Anterior cingulate cortex (tissue), 58 donors: ENCODE measurements at places on chromosomes 4 and X.

DNA sequence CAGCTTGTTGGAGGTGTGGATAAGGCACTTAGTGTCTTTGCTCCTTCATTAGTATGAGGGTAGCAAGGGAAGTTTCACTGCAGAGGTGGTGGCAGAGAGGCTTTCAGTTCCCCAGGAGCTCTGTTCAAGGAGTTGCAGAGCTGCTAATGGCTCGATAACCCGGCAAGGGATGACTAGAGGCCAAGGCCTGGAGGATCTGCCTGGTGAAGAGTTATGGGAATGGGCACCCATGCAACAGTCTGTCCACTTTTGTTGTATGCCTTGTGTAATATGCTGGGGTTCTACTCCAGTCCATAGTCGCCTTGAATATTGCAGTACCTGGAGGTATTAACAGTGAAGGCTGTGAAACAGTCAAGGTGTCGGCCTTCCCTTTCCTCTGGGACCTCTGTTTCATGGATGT lies 67.8 kb upstream of the NBDY start:
- DNase-seq, result no peak

- DNase-seq, result no peak
Observed at GRCh38 chr4:112853662-112854256, 195.7 kb upstream of the ANK2 start.

- DNase-seq, result no peak
Observed at GRCh38 chr4:166460769-166461550, 587.9 kb downstream of the TLL1 start.

GRCh38 chr4:83208371-83209365 lies 75.9 kb downstream of the COQ2 start:
- DNase-seq, result no peak

DNA sequence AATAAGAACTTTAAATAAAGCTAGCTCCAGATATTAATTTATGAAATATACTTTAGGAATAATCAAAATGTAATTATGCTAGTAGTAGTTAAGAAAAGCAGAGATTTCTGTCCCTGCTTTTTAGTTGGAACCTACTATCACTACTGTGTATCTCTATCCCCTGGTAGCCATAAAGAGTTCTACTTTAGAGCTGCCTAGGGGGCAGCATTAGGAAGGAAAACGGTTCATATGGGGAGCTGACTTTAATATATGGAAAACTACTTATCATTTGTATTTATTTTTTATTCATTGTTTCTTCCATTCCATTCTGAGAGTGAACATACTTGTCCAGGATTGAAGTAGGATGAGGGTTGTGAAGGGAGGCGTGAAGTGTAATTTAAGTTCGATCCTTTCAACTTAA lies 40.9 kb downstream of the CPEB2 start:
- DNase-seq, result no peak

- DNase-seq, result no peak
Observed at GRCh38 chr4:147060151-147060931, 114.7 kb upstream of the TTC29 start.

GRCh38 chr4:173346074-173346473 lies 11.9 kb upstream of the HMGB2 start:
- no peak for DNase-seq

GRCh38 chr4:66805582-66805981 lies 739.7 kb downstream of the CENPC start:
- DNase-seq, result no peak

GRCh38 chr4:110442309-110442708 lies 33.6 kb upstream of the ENPEP start:
- no peak for DNase-seq

DNA sequence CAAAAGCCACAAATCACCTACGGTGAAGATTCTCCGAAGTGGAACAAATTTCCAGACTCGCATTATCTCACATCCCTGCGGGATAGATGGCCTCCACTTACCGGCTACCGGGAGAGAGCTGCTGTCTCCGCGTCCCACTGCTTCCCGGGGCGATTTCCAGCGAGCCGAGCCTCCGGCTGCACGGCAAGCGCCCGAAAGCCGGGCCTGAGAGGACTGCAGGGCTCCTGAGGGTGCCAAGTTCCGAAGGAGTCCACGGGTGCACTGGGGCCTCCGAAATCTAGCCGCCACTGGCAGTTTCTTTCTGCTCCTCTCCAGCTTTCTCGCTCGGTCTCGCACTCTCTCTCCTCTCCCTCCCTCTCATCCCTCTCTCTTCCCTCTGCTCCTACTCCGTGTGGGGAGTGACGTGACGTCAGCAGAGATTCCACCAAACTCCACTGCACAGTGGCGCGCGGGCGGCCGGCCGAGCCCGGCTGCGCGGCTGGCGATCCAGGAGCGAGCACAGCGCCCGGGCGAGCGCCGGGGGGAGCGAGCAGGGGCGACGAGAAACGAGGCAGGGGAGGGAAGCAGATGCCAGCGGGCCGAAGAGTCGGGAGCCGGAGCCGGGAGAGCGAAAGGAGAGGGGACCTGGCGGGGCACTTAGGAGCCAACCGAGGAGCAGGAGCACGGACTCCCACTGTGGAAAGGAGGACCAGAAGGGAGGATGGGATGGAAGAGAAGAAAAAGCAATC lies 14.0 kb upstream of the PITX2 start:
- no peak for DNase-seq

DNA sequence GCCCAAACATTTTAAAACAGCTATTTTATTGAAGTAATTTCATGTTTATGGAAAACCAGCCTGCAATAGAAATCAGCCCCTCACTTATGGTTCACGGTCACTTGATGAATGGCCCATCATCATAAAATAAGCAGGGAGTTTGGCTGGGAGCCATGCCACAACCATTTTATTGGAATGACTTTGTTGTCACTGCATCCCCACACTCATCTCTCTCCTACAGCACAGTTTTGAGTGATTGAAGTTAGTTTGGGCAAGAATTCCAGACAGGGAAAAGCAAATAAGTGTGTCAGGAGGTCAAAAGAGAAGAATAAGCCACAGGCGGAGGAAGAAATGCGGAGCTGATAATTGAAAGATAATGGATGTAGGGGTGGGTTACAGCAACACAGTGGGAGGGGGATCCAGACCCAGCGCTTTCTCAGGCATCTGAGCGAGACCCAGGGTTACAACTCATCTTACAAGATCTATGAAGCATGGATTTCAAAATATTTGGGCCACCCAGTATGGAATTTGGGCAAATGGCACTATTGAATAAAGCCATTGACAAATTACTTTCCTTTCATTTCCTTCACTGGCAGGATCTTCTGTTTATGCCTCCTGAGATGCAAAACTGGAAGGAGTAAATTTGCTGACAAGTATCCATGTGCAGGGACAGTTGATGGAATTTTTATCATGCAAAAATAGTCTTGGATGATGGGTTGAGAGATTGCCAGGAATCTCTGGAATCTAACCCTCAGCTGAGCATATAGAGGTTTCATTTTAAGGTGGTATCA lies 100.8 kb downstream of the SHROOM3 start:
- no peak for DNase-seq

DNA sequence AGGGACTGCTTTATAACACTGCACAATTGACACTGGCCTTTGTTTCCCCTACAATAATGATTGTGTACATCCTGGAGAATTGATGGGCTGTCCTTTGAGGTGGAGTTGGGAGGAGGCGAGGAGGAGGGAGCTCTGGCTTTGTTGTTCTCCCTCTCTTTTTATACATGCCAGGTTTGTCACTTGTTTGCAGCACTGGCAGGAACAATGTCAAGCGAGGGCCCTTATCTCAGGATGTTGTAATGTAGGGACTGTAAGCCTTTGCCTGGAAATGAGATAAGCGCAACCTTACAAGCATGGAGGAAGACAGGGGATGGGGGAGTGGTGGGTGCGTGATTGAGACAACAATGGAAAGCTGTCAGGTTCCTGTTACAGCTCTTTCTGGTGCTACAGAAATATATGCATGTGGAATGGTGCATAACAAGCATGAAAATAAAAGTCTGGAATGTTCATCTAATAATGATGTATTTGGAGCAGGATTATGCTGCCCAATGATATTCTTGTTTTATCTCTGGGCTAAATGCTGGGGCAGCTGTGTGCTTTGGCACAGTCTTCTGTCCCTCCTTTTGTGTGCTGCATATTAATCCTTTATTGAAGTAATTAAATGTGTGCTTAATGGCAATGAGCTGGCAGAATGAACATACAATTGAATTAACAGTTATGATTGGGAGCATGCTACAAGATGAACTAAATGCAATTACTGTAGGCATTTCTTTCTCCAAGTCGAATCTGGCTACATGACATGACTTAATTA lies 294.4 kb downstream of the GPAT3 start:
- DNase-seq, result no peak

GRCh38 chr4:81990211-81990610 lies 383.6 kb downstream of the HNRNPD start:
- DNase-seq, result no peak

- no peak for DNase-seq
Observed at GRCh38 chr4:102554482-102554881, 53.3 kb downstream of the NFKB1 start.

- DNase-seq, result no peak
Observed at GRCh38 chr4:188869581-188869980, 730.3 kb downstream of the TRIML1 start.

GRCh38 chrX:71923516-71923915 lies 12.9 kb downstream of the NHSL2 start:
- DNase-seq, result no peak

DNA sequence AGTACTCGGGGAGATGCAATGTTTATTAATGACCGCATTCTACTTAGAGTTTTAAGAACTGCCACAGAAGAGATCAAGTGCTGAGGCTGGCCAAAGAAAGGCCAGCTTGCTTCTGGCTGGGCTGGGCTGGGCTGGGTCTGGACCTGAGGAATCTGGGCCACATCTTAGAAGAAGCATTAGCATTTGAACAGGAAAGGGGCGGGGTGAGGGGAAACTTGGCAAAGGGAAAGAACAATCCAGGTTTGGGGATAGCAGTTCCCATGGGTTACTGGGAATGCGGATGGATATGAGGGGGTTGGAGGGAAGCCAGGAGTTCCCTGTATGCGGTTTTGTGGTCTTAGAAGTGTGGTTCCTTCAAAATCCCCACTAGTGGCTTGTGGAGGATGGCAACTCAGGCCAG lies 83.3 kb downstream of the CLDN34 start:
- DNase-seq, result peak; percentile 2

DNA sequence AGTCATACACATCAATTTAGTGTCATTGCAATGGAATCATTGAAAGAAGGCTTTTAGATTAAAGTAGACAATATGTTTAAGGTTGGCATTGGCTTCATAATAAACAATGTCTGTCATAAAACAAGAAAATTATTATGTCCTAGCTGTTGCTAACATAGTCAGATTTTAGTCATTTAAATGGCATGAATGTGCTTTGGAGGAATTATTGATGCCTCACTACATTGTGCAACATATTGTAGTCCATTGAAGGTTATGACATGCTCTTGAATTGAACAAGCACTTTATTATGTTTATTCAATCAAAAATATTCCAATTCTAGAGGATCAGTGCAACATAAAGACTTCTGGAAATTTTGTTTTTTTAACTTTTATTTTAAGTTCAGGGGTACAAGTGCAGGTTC lies 489.8 kb upstream of the AMOT start:
- no peak for DNase-seq

DNA sequence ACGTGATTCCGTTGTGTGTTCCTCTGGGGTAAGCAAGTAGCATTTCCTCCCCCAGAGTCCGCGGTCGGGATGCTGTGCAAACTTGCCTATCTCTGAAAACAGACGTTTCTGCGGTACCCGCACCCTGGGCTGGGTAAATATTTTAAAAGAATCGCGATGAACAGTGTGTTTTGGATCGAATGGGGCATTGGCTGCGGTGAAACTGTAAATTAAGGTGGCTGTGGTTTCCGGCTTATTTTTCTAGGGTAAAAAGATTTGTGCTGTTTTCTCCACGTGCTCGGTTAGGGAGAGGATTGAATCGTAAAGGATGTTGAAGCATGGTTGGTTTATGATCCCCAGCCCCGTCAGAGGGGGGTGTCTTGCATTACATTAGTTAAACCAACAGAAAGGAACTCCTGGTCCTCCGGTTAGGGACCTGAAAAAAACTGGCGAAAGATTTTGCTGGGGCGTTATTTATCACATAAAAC lies 1.2 kb downstream of the HHIP start:
- no peak for DNase-seq

GRCh38 chr4:77593993-77594392 lies 11.6 kb upstream of the CXCL13 start:
- no peak for DNase-seq

GRCh38 chr4:134470544-134470943 lies 269.0 kb upstream of the PABPC4L start:
- no peak for DNase-seq

DNA sequence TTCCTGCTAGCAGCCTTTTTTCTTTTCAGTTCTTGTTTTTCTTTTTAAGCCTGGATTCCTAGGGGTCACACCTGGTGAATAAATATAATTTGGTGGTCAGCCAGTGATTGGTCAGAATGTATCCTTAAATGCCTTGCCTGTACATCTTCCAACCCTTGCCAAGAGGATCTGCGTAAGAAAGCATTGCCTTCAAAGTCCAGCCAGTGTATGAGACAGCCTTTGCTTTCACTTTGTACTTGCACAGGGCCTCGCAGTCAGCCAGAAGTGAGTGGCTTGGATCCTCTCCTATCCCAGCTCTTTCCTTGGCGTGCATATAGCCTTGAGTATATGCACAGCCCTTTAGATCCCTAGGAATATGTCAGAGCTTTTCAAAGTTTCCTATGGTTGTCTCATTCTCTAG lies 22.2 kb downstream of the KANTR start:
- no peak for DNase-seq

GRCh38 chr4:39713691-39714090 lies 15.8 kb downstream of the UBE2K start:
- no peak for DNase-seq

DNA sequence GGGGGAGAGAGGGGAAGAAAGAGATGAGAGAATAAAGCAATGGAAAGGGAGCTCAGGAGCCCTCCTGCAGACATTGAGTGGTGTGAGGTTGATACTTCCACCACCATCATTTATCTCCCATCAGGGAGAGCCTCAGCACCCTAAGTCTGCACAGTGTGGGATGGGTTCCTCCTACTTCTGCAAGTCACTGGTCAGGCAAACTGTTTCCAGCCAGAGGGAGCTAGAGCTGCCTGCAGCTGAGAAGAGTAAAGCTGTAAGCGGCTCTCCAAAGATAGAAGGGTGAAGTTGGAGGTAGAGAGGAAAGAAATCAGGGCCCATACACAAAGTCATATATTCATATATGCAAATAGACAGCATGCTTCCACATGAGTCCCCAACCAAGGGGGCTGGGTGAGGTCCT lies 21.9 kb upstream of the ZNF81 start:
- DNase-seq, result no peak

GRCh38 chrX:9369802-9370291 lies 95.0 kb upstream of the TBL1X start:
- no peak for DNase-seq

GRCh38 chr4:110754716-110755115 lies 131.8 kb upstream of the PITX2 start:
- DNase-seq, result no peak

- DNase-seq, result no peak
Observed at GRCh38 chr4:122121593-122121992, 30.5 kb upstream of the BLTP1 start.
